Hair follicular keratinocyte (primary cell): ENCODE measurements at places on chromosomes 7 and 10. TPM values are rescaled to one million over a fixed set of nuclear protein-coding genes. Genes with fewer than 3 reads are reported as not detected.

Gene MRC1
- not detected in 2 replicates for total RNA-seq

Gene TCTN3
- total RNA-seq, result 30.2 and 34.5 TPM in 2 replicates

Gene CCL24
- total RNA-seq, result not detected in 2 replicates

Gene SPDYE2B
- total RNA-seq, result not detected in 2 replicates

Gene STEAP2
- total RNA-seq, result 5.1 and 8.7 TPM in 2 replicates

Gene EPHA1
- total RNA-seq, result 35.5 and 37.2 TPM in 2 replicates

Gene UCN3
- not detected in 2 replicates for total RNA-seq

Gene ALKBH4
- 11.8 and 23.9 TPM in 2 replicates for total RNA-seq

Gene TMEM178B
- total RNA-seq, result under 0.01 TPM in 1 of 2 replicates, not detected in the other

Gene CLDN4
- total RNA-seq, result 0.53 and 1.5 TPM in 2 replicates

Gene CALCR
- not detected in 2 replicates for total RNA-seq

Gene UBTD1
- 25.9 and 28.3 TPM in 2 replicates for total RNA-seq

Gene ANKRD22
- total RNA-seq, result 0.31 and 0.42 TPM in 2 replicates

Gene FAM149B1
- total RNA-seq, result 5.1 and 13.4 TPM in 2 replicates

Gene CALHM1
- not detected in 2 replicates for total RNA-seq

Gene SHLD2
- total RNA-seq, result 13.5 and 17.8 TPM in 2 replicates

Gene EMX2
- total RNA-seq, result 1.2 and 2.3 TPM in 2 replicates

Gene PLAC9
- not detected in 2 replicates for total RNA-seq

Gene TCAF2
- total RNA-seq, result 0.16 and 0.72 TPM in 2 replicates

Gene COBL
- not detected in 2 replicates for total RNA-seq

Gene SPDYE5
- total RNA-seq, result not detected in 2 replicates

Gene RAPGEF5
- total RNA-seq, result 5.8 and 7.6 TPM in 2 replicates

Gene OR6B1
- not detected in 2 replicates for total RNA-seq

Gene MRLN
- not detected in 2 replicates for total RNA-seq

Gene CDH23
- 1.2 TPM in 1 of 2 replicates, not detected in the other for total RNA-seq
